Muscle of leg (tissue), 16 donors: ENCODE measurements at places on chromosomes 3 and 15. TPM values are rescaled to one million over a fixed set of nuclear protein-coding genes. Genes with fewer than 3 reads are reported as not detected.
A peak's percentile ranks its signal among the peaks of the same experiment; 100 is the strongest.

GRCh38 chr3:54349231-54349652, 226.9 kb downstream of the CACNA2D3 start:
- no peak overlapping the region for H3K4me3 ChIP-seq
- H3K27ac ChIP-seq = no peak overlapping the region
- H3K4me1 ChIP-seq = peaks cover 2% of the 10 kb centered on the region
- H3K36me3 ChIP-seq = no peaks in the 10 kb centered on the region
- H3K27me3 ChIP-seq = peaks cover 3% of the 10 kb centered on the region

DNA sequence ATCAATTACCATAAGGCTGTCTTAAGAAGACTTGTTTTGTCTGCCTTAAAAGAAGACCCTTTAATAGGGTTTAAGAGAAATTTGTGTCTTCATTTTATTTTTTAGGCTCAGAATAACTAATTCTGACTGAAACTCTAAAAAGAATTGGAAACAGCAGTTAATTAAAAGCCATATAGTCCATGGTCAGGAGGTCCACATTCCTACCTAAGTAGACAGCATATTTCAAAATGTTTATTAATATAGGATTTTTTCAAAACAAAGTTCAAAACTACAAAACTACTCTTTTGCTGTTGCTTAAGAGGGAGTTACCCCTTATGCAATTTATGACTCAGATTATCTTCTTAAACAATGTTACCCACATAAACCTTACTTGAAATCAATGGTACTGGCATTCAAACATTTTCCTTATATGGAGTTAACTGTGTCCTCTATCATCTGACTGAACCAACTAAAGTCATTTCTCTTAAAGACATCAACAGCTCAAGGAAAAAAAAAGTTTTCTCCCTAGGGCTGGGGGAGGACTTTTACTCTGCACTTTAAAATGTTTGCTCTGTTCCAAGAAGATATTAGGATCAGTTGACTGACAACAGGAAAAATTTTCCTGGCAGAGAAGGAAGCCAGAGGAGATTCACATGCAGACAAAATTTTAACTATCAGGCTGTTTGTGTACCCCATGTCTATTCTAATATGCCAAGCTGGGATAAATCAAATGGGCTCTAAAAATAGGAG, 56.8 kb upstream of the NANOGP8 start:
- no peak overlapping the region for H3K27ac ChIP-seq
- peaks cover under 1% of the 10 kb centered on the region for H3K4me1 ChIP-seq
- no peak overlapping the region for H3K4me3 ChIP-seq
- H3K27me3 ChIP-seq = no peaks in the 10 kb centered on the region
- peak; percentile 70 for DNase-seq
- no peaks in the 10 kb centered on the region for H3K36me3 ChIP-seq

GRCh38 chr3:134197681-134198261, 52.9 kb downstream of the RYK start:
- DNase-seq = peak; percentile 74
- H3K4me3 ChIP-seq = no peak overlapping the region
- no peaks in the 10 kb centered on the region for H3K27me3 ChIP-seq
- no peak overlapping the region for H3K27ac ChIP-seq
- peaks cover 28% of the 10 kb centered on the region for H3K36me3 ChIP-seq

DNA sequence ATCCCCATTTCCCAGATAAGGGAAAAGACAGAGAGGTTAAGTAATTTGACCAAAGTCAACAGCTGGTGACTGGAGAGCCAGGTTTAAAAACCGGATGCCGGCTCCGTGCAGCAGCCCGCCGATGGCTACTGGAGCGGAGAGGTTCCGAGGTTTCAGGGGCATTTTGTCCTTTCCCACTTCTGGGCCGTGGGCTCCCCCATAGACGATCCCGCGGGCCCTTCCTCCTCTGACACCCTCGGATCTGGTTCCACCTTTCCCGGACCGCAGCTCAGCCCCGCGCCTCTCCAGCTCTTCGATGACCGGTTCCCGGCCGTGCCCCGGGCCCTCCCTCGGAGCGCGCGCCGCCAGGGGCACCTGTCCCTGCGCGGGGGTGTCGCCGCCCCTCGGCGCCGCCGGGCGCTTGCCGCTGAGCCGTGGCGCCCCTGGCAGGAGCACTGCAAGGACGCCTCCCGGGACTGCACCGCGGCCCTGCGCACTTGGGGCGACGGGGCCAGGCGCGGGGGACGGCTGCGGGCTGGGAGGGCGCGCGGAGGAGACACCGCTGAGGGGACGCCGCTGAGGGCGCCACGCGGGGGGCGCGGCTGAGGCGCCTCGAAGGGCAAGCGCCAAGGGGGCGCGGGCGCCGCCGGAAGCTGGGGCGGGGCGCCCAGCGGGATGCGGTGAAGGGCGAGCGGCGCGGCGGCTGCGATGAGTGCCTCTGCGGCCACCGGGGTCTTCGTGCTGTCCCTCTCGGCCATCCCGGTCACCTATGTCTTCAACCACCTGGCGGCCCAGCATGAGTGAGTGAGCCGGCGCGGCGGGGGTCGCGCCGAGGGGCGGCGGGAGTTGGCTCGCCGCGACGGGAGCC, at the start of gene TM6SF1:
Gene TM6SF1 (plus strand): TSS at position 652 of the 847 bp plus-strand sequence. CDS start 36 bp downstream, at position 688.
- peaks cover 21% of the 10 kb centered on the region for H3K4me1 ChIP-seq
- peaks cover 21% of the 10 kb centered on the region for H3K27me3 ChIP-seq
- peak; percentile 49 for DNase-seq
- peak within 1 kb of the TSS; percentile 43 for H3K4me3 ChIP-seq

- no peak for DNase-seq
- no peaks in the 10 kb centered on the region for H3K27me3 ChIP-seq
- H3K27ac ChIP-seq = no peak overlapping the region
- H3K36me3 ChIP-seq = no peaks in the 10 kb centered on the region
- H3K4me1 ChIP-seq = peaks cover 3% of the 10 kb centered on the region
Observed at GRCh38 chr3:133489466-133490085, 83.9 kb upstream of the CDV3 start.

- H3K4me3 ChIP-seq = peak overlapping the region; percentile 19
- no peak overlapping the region for H3K27ac ChIP-seq
- peak; percentile 64 for DNase-seq
- H3K36me3 ChIP-seq = no peaks in the 10 kb centered on the region
- peaks cover 12% of the 10 kb centered on the region for H3K27me3 ChIP-seq
- H3K4me1 ChIP-seq = peaks cover 5% of the 10 kb centered on the region
Observed at GRCh38 chr3:171028025-171028778, 1.7 kb upstream of the SLC2A2 start.

GRCh38 chr15:63532307-63532744, 27.9 kb downstream of the USP3 start:
- no peak overlapping the region for H3K4me3 ChIP-seq
- H3K27me3 ChIP-seq = no peaks in the 10 kb centered on the region
- H3K27ac ChIP-seq = no peak overlapping the region

DNA sequence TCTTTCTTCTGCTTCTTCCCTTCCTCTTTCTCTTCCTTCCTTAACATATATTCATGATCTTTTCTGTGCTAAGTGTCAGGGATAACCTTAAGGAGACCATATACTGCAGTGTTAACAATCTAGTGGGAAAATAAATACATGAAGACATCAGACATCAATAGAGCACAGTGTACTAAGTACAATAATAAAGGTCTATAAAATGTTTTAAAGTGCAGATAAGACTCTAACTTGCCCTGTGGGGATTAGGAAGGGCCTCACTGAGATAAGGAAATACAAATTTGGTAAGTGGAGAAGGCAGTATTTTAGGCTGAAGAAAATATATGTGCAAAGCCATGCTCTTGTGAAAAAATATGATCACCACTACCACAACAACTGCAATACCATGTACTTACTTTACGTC, 49.2 kb upstream of the NANOGP8 start:
- H3K27me3 ChIP-seq = no peaks in the 10 kb centered on the region
- H3K36me3 ChIP-seq = no peaks in the 10 kb centered on the region
- no peak overlapping the region for H3K27ac ChIP-seq
- no peak for DNase-seq
- H3K4me3 ChIP-seq = no peak overlapping the region
- H3K4me1 ChIP-seq = peaks cover 4% of the 10 kb centered on the region

DNA sequence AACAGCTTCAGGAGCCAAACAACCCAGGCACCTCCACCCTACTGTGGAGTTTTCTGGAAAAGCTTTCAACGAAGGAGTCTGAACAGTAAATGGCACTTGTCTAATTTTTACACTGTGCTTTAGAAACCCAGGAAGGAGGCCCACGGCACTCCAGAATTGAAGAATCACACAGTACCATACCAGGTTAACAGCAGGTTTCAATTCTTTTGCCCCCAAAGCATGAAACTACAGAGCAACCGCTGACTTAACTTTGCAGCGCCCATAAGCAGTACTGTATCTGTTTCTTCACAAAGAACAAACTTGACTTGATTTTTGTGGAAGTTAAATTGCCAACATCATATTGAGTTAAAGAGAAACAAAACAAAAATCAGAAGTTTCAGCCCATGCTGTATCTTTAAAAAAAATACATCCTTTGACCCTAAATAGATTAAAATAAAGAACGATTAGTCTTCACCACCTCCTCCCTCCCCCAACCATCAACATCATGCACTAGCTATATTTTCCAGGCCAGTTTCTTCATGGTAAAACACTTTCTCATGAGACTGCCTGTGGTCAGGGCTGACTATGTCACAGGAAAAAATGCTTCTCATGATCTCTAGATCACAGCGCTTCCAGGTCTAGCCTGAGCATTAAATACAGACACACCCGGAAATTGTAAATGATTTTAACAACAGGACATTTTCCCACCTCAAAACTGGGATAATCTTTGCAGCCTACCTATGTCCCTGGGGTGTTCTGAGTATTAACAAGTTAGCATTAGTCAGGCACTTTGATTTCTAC, 456.3 kb downstream of the FOXP1 start:
- H3K36me3 ChIP-seq = no peaks in the 10 kb centered on the region
- H3K27ac ChIP-seq = peak overlapping the region; percentile 76
- H3K4me3 ChIP-seq = no peak overlapping the region
- peak; percentile 83 for DNase-seq
- H3K4me1 ChIP-seq = peaks cover 14% of the 10 kb centered on the region
- H3K27me3 ChIP-seq = no peaks in the 10 kb centered on the region

- H3K27ac ChIP-seq = no peak overlapping the region
- H3K36me3 ChIP-seq = no peaks in the 10 kb centered on the region
- no peak for DNase-seq
- H3K27me3 ChIP-seq = no peaks in the 10 kb centered on the region
- no peaks in the 10 kb centered on the region for H3K4me1 ChIP-seq
- no peak overlapping the region for H3K4me3 ChIP-seq
Observed at GRCh38 chr3:119013951-119014350, 20.7 kb downstream of the IGSF11 start.

- H3K27ac ChIP-seq = peak overlapping the region; percentile 81
- H3K4me3 ChIP-seq = no peak overlapping the region
- peaks cover 16% of the 10 kb centered on the region for H3K4me1 ChIP-seq
- peak; percentile 77 for DNase-seq
- no peaks in the 10 kb centered on the region for H3K36me3 ChIP-seq
Observed at GRCh38 chr3:30847592-30847991, 46.9 kb downstream of the GADL1 start.

- DNase-seq = no peak
- no peaks in the 10 kb centered on the region for H3K27me3 ChIP-seq
- no peak overlapping the region for H3K4me3 ChIP-seq
- peaks cover 15% of the 10 kb centered on the region for H3K4me1 ChIP-seq
- peak overlapping the region; percentile 7 for H3K27ac ChIP-seq
Observed at GRCh38 chr15:90142216-90143165, 40.2 kb upstream of the IDH2 start.

- H3K4me3 ChIP-seq = no peak overlapping the region
- DNase-seq = no peak
- no peak overlapping the region for H3K27ac ChIP-seq
- H3K4me1 ChIP-seq = no peaks in the 10 kb centered on the region
- peaks cover 2% of the 10 kb centered on the region for H3K27me3 ChIP-seq
- H3K36me3 ChIP-seq = no peaks in the 10 kb centered on the region
Observed at GRCh38 chr3:140585828-140586227, 92.0 kb upstream of the TRIM42 start.

GRCh38 chr3:122366379-122366749, 16.7 kb downstream of the MIX23 start:
- H3K4me1 ChIP-seq = no peaks in the 10 kb centered on the region
- no peak overlapping the region for H3K27ac ChIP-seq
- H3K4me3 ChIP-seq = no peak overlapping the region
- peaks cover 22% of the 10 kb centered on the region for H3K36me3 ChIP-seq
- DNase-seq = no peak

GRCh38 chr15:43702701-43703424, 9.2 kb downstream of the CKMT1A start:
- no peak for DNase-seq
- no peaks in the 10 kb centered on the region for H3K27me3 ChIP-seq
- H3K4me3 ChIP-seq = no peak overlapping the region
- H3K4me1 ChIP-seq = no peaks in the 10 kb centered on the region

GRCh38 chr15:60473135-60473534, 5.8 kb downstream of the ICE2 start:
- no peak overlapping the region for H3K4me3 ChIP-seq
- no peaks in the 10 kb centered on the region for H3K27me3 ChIP-seq
- no peak overlapping the region for H3K27ac ChIP-seq
- H3K4me1 ChIP-seq = peaks cover 5% of the 10 kb centered on the region

GRCh38 chr3:55183201-55183600, 255.3 kb upstream of the LRTM1 start:
- no peak overlapping the region for H3K27ac ChIP-seq
- no peaks in the 10 kb centered on the region for H3K27me3 ChIP-seq
- DNase-seq = no peak
- no peaks in the 10 kb centered on the region for H3K36me3 ChIP-seq

DNA sequence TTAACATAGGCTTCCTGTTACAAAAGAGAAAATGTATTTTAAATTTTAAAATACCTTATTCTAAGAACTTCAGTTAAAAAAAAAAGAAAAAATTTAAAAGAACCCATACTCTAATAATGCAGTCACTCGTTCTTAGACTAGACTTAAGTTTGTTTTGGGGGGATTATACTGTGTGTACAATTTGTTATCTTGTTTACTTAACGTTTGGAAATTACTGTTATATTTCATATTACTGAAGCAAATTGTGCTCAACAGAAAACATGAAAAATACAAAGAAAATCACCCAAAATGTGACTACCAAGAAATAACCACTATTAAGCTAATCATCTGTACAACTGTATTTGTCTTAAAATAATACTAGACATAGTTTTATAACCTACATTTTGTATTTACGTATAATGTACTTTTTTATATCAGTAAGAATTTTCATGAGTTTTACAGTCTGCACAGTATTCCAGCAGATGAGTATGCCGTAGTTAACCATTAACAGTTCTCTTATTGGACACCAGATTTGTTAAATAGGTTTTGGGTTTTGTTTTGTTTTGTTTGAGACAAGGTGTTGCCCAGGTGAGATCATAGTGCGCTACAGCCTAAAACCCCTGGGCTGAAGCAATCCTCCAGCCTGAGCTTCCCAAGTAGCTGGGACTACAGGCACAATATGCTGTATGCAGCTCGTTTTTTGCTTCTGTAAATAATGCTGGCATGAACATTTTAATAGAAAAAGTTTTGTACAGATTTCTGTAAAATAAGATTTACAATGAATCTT, 88.8 kb upstream of the CHD2 start:
- peak overlapping the region; percentile 99 for H3K27ac ChIP-seq
- no peaks in the 10 kb centered on the region for H3K36me3 ChIP-seq
- no peaks in the 10 kb centered on the region for H3K27me3 ChIP-seq
- peak overlapping the region; percentile 60 for H3K4me3 ChIP-seq

AADACL2 gene
- polyA plus RNA-seq = not detected

FBN1 gene
- polyA plus RNA-seq = 243 TPM

ZNF148 gene
- 25.0 TPM for polyA plus RNA-seq

ERICH6 gene
- 0.40 TPM for polyA plus RNA-seq

SPINK8 gene
- not detected for polyA plus RNA-seq

GOLGA6L4 gene
- 4.7 TPM for polyA plus RNA-seq

BCHE gene
- polyA plus RNA-seq = 90.6 TPM

BSN gene
- polyA plus RNA-seq = 0.77 TPM

IL5RA gene
- 0.09 TPM for polyA plus RNA-seq

LRRC2 gene
- polyA plus RNA-seq = 2.3 TPM

DLEC1 gene
- polyA plus RNA-seq = 0.65 TPM
